Activated T-cell treated with anti-CD3 and anti-CD28 coated beads for 1 hour (primary cell): ENCODE measurements at places on chromosomes 6 and 20.

DNA sequence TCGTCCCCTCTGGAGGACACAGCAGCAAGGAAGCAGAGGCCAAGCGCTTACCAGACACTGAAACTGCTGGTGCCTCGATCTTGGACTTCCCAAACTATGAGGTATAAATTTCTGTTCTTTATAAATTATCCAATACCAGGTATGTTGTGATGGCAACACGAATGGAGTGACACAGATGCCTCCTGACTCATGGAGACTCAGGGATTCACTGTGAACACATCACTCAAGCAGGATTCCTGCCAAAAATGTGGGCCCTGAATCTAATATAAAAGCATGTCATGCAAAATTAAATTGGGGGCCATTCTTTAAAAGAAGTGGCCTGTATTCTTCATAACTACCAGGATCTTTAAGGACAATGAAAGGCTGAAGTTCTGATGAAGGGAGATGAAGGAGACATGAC, 52.5 kb upstream of the SLC22A23 start:
- DNase-seq = no peak

DNA sequence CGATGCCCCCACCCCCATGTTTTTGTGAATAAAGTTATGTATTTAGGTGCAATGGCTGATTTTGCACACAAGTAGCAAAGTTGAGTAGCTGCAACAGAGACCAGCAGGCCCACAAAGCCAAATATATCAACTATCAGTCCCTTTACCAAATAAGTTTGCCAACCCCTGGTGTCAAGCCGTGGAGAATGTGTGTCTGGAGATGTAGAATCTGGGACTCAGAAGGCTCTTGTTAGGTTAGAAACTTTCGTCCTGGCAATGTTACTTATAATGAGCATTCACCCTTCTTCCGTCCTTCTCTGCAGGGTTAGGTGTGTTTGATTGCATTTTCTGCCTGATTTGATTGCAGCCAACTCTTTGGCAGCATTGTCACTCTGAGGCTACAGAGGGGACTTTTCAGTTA, 57.8 kb downstream of the ZNF217 start:
- no peak for DNase-seq

DNA sequence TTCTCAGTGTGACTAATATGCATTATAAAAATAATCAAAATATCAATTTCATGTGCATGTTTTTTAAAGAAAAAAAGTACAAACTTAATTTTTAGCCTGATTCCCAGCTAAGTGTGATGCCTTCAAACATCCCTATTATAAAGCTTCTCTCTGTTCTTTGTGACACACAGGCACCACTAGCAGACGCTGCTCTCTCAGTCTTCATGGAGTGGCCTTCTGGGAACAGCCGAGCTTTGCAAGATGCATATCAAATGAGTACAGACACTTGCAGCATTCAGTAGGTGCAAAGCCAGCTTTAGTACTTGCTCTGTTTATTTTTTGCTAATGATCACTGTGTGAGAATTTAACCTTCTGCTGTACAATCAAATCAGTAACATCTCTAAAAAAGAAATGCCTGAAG, 340.0 kb downstream of the ADGRB3 start:
- no peak for DNase-seq

GRCh38 chr6:107612762-107613415, 123.0 kb downstream of the SOBP start:
- no peak for DNase-seq

DNA sequence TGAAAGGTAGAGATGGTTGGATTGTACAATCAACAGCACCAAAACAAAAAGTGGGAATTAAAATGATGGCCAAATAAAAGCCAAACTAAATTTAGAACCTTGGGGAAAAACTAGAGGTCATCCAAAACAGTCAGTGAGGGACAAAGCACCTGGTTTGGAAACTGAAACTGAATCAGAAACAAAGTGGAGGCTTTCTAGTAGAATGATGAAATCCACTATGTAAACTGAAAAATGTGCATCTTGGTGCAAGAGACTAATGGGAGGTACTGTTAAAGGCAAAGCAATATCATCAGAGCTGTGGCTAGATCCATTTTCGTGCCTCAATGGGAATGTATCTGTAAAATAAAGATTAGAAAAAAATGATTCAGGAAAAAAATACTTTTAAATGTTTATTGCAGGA, 380.0 kb upstream of the GJE1 start:
- no peak for DNase-seq

- no peak for DNase-seq
These were observed 81.1 kb upstream of the GPR6 start for GRCh38 chr6:109897025-109897424.

GRCh38 chr20:52589251-52589812, 382.8 kb upstream of the TSHZ2 start:
- no peak for DNase-seq

DNA sequence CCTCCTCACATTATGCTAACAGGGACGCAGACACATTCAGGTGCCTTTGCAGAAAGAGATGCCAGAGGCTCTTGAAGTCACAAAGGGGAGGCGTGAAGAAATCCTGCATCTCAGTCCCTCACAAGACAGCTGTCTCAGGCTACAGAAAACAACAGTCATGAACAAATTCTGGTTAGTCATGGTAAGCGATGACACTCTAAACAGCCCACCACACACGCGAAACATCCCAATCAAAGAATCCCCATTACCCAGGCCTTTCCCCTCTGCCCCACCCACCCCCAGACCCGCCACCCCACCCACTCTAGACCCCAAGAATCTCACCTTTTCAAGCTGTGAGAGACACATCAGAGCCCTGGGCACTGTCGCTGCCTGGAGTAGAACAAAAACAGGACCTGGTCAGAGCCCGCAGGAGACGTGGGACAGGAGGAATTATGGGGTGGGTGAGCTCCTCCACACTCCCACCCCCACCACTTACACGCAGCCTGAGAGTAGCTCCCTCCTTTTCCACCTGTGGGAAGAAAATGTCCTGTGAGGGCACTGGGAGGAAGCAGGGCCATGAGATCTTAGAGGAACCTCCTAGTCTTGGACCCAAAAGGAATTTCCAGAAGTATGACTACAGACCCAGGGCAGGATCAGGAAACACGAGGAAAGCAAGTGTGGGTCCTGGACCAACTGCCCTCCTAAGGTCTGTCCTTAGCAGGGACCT, 2.7 kb downstream of the HLA-B start:
- no peak for DNase-seq

GRCh38 chr6:164015088-164015484, 600.6 kb downstream of the QKI start:
- DNase-seq = no peak

DNA sequence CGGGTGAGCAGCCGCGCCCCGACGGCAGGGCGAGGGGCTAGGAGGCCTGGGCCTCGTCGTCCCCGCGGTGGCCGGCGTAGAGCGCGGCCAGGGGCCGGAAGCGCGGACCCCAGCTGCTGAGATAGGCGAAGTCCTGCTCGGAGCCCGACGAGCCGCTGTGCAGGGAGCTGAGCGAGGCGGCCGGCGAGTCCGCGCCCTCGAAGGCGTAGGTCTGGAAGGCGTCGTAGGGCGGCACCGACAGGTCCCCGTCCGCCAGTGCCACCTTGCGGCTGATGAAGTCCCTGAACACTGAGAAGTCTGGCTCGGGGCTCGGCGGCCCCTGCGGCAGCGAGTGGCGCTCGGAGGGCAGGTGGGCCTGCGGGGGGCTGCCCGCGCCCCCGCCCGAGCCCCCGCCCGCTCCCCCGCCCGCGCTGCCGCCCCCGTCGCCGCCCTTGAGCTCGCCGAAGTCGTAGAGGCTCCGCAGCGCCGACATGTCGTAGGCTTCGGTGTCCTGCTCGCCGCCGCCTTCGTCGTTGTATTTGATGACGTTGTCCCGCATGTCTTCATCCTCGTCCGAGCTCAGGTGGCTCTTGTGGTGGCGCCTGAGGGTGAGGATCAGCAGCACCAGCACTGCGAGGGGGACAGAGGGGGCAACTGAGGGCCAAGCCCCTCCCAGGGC, 56.5 kb downstream of the CD40 start:
- DNase-seq = peak; percentile 63

DNA sequence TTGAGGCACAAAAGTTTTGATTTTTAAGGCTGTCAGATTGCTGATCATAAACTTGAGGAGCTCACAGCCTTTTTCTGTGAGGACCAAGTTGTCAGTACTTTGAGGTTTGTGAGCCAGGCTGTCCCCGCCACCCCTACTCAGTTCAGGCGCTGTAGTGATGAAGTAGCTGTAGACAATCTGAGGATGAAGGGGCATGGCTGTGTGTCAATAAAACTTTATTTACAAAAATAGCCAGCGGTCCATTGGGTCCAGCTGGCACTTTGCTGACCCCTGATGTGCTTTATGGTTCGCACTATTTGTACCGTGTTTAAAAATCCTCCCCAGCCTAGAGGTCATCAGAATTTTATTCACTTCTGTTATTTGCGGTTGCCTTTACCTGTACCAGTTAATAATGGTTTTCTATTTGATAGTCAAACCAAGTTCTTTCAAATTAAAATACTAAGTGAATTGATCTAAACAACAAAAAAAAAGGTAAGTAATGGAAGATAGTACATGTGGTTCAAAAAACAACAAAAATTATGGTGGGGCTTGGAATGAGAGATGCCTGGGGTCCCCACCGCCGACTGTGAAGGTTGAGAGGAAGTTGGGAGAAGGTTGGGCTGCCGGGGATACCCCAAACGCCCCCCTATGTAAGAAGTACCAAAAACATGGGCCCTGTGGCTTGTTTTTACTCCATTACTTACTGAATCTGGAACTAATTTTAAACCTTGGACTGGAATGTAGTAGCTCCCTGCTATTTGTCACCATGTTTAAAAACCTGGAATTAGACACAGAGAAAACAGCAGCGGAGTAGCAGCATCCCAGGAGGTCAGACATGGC, 123.6 kb downstream of the SYCP2 start:
- DNase-seq = no peak

GRCh38 chr6:31352310-31352682, 4.7 kb downstream of the HLA-B start:
- DNase-seq = no peak

DNA sequence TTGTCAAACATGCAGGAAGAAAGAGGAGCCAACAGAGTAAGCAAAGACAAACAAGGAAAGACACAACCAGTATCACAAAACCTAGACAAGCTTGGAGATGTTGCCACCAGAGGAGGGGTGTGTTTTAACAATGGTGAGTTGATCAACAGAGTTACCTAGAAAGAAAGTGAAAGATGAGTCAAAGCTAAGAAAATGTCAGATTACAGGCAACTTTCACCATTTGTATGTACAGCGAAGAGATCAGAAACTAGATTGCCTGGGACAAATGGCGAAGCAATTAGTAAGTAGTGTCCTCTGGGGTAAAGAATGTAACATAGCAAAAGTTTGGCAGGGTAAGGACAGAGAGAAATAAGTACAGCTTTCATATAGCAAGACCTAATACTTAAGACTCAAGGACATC, 51.6 kb upstream of the POU3F2 start:
- no peak for DNase-seq

- no peak for DNase-seq
These were observed 97.9 kb downstream of the ARID1B start for GRCh38 chr6:156875062-156875461.

DNA sequence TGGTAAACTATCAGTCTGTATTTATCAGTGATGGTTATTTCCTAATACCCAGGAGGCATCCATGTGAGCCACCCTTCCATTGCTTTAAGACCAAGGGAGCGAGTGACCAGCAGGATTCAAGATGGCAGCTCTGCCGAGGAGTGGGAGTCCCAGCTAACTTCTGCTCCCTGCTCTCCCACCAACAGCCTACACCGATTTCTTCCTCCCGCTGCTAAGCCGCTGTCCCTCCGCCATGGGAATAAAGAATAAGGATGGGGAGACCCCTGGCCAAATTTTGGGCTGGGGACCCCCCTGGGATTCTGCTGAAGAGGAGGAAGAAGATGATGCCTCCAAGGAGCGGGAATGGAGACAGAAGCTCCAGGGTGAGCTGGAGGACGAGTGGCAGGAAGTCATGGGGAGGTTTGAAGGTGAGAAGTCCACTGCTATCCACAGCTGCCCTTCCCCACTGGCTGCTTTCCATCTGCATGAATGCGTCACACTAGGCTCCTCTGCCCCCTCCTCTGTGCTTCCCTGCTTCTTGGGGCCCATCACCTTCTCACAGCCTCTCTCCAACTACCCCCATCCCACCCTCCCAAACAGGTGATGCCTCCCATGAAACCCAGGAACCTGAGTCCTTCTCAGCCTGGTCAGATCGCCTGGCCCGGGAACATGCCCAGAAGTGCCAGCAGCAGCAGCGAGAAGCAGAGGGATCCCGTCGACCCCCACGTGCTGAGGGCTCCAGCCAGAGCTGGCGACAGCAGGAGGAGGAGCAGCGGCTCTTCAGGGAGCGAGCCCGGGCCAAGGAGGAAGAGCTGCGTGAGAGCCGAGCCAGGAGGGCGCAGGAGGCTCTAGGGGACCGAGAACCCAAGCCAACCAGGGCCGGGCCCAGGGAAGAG, 10.3 kb downstream of the NFKBIL1 start:
- DNase-seq = no peak

DNA sequence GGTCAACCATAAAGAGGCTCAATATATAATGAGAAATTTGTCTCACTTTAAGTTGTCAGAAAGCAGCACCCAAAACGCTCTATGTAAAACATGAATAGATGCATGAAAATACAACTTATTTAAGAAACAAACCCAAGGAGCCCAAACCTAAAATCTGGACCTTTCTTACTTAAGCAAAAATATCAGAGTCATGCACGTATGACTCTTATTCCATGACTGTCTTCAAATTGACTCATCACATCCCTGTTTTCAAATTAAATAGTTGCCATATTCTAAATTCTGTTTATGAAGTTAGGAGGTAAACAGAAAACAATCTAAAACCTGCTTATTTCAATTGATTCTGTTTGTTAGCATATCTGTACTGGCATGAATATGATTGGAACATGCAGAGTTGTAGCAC, 42.1 kb downstream of the ANKRD6 start:
- no peak for DNase-seq

- DNase-seq = no peak
These were observed 88.2 kb upstream of the STXBP5 start for GRCh38 chr6:147116056-147116455.

DNA sequence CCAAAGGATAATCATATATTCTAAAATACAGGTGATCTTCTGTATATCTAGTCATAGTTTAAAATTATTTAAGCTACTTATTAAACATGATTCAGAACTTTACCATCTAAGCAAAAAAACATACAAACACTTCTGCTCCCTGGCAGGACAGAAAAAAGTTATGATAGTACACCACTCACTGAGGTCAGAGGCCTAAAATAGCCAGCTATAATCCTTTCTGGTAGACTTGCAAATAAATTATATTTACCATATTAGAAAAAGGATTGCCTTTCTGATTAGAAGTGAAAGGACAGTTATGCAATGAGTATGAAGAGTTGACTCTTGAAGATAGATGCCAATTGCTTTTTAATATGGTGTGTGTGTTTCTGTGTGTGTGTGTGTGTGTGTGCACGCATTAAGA, 207.4 kb downstream of the BMP2 start:
- no peak for DNase-seq

DNA sequence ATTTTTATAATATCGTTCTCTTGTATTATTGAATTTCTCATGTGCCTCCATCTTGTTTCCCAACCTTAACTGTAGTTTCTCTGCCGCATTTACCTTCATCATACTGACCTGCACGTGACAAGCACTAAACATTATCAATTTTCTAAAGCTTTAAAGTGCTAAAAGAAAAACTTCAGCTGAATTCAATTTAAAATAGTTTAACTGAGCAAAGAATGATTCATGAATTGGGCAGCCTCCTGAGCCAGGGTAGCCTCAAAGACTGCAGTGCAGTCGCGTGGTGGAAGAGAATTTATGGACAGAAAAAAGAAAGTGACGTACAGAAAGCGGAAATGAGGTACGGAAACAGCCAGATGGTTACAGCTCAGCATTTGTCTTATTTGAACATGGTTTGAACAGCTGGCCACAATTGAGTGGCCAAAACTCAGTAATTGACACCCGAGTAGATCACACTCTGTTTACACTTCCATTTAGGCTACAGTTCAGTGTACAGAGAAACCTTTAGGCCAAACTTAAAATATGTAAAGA, 4.2 kb upstream of the ZDHHC14 start:
- no peak for DNase-seq
